ENCODE measurements at places on chromosomes 3 and 15. TPM values are rescaled to one million over a fixed set of nuclear protein-coding genes. Genes with fewer than 3 reads are reported as not detected.

The RMDN3 gene
- total RNA-seq: 33.2 TPM

The PLA2G4D gene
- 0.03 TPM for total RNA-seq

The ADAMTS9 gene
- not detected for total RNA-seq

The SLC9A9 gene
- total RNA-seq: not detected

The SST gene
- total RNA-seq: not detected

The MYZAP gene
- total RNA-seq: 7.7 TPM

The CLDN1 gene
- total RNA-seq: 14.2 TPM
